ENCODE measurements at places on chromosomes 2 and 18.

DNA sequence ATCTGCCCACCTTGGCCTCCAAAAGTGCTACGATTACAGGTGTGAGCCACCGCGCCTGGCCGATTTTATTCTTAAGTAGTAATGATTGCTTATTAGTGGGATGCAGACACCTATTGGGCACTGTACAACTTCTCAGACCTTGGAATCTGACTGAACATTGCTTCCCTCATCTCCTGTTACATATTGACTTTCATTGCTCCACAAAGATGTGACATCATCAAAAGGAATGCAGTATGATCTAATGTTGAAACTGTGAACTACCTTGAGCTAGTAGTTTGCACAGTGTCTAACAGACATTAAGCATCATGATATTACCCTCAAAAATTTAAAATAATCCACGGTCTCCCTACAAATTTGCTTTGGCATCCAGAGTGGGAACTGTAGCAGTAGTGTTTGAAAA, 109.8 kb upstream of the SIX2 start:
- DNase-seq: no peak

DNA sequence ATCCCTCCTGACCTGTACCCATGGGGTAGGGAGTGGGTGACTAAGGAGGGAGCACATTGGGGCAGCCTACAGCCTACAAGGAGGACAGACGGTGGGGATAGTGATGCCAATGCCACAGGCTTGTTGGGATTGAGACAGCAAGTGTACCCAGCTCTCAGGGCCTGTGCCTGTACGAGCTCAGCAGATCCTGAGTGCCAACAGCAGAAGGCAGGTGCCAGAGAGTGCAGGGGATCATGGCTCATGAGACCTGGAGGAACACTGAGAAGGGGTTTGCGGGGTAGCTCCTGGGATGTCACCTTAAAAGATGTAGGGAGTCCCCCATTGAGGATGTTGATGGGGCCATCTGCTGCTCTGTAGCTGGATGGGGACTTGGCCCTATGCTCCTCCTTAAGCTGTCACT, 10.3 kb upstream of the SNED1 start:
- no peak for DNase-seq

GRCh38 chr2:55898386-55899040, 25.1 kb downstream of the EFEMP1 start:
- no peak for DNase-seq

DNA sequence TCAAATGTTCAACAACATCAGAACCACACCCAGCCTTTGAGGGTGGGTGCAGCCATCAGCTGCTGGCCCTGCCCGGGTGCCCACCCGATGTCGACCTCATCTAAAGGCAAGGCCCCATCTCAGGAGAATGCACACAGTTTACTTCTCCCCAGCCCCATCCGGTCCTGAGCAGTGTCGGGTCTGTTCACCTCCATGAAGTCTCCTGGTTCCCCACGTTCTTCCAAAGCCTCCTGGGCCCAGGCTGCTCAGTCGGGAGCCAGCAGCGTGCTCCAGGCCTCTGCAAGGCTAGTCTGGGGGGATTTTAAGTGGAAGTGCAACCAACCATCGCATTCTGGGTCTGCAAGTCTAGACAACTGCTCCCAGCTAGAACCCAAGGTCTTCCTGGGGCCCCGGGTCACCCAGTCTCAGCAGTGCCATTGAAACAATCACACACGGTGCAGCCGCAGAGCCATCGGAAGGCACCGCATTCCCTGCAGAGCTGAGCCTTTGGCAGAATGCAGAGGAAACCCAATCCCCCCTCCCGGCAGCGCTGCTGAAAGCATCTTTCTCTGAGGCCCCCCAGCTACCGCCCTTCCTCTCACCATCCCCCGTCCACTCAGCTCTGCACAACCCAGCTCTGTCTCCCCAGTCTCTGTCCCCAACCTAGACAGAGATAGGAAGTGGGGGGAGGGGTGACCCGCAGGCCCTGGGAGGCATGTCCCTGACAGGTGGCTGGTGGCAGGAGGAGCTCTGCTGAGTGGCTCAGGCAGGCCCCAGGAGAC, 8.5 kb downstream of the ESPNL start:
- peak; percentile 43 for DNase-seq

- DNase-seq: no peak
Observed at GRCh38 chr2:62663920-62664795, 41.4 kb upstream of the EHBP1 start.

DNA sequence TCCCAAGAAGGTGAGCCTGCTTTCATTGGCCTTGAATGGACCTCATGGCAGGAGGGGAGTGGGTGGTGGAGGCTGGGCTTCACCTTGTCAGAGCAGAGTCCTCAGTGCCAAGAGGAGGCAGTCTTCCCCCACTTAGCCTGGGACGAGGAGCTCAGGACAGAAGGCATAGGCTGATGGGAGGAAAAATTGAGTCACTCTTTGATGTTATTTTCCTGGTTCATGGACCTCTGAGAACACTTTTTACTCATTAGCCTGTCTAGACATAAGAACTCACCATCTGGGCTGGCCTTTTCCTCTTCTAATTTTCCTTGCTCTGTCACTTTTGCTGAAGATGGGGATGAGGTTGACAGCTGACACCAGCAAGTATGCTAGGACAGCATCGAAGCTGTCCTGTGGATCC, 225.7 kb upstream of the TNP1 start:
- DNase-seq: no peak

- DNase-seq: no peak
Observed at GRCh38 chr2:64945973-64946768, 43.0 kb upstream of the SLC1A4 start.

GRCh38 chr2:67904966-67905365, 157.8 kb downstream of the C1D start:
- DNase-seq: no peak

DNA sequence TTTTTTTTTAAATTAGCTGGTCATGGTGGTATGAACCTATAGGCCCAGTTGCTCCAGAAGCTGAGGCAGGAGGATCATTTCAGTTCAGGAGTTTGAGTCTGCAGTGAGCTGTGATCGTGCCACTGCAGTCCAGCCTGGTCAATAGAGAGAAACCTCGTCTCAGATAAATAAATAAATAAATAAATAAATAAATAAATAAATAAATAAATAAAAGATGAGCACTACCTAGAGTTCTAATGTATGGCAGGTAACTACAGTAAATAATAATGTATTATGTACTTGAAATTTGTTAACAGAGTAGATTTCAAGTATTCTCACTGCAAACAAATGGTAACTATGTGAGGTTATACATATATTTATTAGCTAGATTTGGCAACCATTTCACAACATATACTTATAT, 697.9 kb upstream of the ID2 start:
- DNase-seq: no peak

GRCh38 chr2:29420999-29421782, 306.0 kb downstream of the CLIP4 start:
- no peak for DNase-seq

DNA sequence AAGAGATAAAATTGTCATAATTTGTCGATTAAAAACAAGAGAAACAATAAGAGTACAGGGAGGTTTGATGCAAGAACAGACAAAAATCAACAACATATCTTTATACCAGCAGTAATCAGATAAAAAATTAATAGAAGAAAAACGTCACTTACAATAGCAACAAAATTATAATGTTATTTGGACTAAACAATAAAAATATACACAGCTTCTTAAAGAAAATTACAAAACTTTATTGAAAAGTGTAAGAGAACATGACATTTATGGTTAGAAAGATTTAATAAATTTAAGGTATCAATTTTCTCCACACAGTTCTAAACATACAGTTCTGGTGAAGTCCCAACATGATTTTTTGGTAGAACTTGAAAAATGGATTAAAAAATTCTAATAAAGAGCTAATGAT, 12.8 kb downstream of the RNF138 start:
- DNase-seq: no peak

- no peak for DNase-seq
Observed at GRCh38 chr18:3418083-3418482, 31.9 kb upstream of the TGIF1 start.

DNA sequence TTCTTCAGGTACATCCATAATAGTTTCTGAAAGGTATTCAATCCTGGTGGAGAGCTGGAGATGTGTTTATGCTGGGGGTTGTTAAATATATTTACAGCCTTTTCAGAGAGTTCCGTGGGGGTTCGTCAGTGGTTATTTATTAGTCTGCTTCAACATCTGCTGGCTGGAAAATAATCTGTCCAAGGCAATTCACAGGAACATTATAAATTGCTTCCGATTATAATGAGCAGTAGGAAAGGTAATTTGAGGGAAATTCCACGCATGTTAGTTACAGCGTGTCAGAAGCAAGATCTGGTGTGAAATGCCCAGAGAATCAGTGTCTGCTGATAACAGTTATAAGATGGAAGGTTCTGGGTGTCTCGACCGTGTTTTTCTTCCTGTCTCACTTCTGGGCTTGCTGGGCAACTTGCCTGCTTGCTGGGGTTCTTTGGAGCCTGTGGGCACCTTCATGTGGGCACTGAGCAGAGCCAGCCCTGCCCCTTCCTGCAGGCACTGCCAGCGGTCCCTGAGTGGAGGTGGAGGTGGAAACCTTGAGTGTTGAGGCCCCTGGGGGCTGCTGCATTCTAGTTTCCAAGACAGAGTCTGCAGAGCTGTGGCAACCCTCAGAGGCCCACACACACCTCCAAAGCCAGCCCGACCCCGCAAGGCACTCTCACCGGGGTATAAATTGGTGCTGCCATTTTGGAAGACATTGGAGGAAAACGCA, 185.7 kb downstream of the FAM210A start:
- DNase-seq: no peak

DNA sequence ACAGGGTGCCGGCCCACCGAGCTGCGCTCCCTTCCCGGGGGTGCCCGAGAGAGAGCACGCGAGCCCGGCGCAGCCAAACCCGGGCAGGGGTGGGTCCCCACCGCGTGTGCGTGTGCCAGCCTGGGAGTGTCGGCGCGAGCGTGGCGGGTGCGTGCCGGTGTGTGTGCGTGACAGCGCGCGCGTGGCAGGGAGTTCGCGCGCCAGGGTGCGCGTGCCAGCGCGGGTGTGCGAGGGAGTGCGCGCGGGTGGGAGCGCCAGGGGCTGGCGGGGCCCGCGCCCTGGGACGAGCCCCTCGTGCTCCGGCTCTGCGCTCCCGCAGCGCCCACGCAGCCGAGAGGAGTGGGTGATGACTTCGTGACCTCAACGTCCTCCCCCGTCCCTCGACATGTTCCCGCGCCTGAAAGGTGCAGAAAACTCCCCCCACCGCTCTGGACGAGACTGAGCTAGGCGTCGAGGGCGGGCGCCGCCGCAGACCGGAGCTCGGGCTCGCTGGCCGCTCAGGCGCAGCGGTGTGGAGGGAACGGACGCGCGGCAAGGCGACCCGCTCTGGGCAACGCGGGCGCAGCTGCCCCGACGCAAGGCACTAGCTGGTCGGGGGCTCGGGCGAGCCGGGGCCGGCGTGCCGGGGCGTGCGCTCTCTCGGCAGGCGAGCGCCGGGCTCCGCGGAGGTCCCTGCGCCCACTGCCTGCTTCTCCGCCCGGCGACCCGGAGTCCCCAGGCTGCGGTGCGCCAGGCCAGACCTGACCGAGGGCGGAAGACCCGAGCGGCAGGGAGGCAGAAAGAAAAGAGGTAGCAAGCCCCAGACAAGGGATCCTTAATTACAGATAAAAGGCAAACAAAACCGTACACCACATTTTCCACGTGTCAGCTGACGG, 582.8 kb downstream of the ZEB2 start:
- DNase-seq: peak; percentile 79

DNA sequence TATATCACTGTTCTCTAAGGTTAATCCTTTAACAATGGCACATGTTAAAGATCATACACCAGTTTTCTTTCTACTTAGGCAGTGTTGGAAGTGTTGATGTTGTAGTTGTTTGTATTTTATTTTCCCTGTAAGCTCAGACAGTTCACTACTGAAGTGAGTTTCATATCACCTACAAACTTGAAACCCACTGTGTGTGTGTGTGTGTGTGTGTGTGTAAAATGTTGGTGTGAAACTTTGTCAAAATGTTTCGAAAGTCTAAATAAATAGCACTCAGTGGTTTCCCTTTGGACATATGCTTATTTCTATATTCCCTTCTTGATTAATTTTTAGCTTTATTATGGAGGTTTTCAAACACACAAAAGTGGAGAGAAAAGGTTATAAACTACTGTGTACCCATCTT, 79.8 kb upstream of the CAVIN2 start:
- no peak for DNase-seq

DNA sequence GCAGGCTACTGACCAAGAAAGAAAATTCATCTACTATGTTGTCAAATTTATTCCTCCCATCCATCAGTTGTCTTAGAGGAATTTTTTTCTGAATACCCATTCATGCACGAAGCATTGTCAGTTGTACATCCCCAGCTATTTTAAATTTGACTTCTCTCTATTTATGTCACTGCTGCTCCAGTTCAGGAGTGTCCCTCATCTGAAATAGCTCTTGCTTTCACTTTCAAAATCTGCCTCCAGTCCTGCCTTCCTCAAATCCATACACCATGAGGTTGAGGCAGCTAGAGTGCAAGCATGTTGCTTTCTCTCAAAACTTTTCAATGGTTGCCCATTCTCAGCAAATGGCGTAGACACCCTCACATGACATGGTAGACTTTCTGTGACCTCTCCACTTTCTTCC, 335.4 kb upstream of the CDH2 start:
- DNase-seq: no peak

- no peak for DNase-seq
Observed at GRCh38 chr2:240302933-240303595, 132.4 kb upstream of the GPC1 start.

GRCh38 chr2:97734061-97735051, 21.0 kb downstream of the ZAP70 start:
- peak; percentile 69 for DNase-seq

- DNase-seq: no peak
Observed at GRCh38 chr2:221434142-221434541, 138.0 kb downstream of the EPHA4 start.

GRCh38 chr2:69012310-69013141, 453 bp upstream of the ANTXR1 start:
- DNase-seq: peak; percentile 22

GRCh38 chr2:101698014-101698843, 722 bp downstream of the MAP4K4 start:
- DNase-seq: peak; percentile 44
